CD8-positive, alpha-beta memory T cell (primary cell): ENCODE measurements at places on chromosomes 3 and 15.
A peak's percentile ranks its signal among the peaks of the same experiment; 100 is the strongest.

DNA sequence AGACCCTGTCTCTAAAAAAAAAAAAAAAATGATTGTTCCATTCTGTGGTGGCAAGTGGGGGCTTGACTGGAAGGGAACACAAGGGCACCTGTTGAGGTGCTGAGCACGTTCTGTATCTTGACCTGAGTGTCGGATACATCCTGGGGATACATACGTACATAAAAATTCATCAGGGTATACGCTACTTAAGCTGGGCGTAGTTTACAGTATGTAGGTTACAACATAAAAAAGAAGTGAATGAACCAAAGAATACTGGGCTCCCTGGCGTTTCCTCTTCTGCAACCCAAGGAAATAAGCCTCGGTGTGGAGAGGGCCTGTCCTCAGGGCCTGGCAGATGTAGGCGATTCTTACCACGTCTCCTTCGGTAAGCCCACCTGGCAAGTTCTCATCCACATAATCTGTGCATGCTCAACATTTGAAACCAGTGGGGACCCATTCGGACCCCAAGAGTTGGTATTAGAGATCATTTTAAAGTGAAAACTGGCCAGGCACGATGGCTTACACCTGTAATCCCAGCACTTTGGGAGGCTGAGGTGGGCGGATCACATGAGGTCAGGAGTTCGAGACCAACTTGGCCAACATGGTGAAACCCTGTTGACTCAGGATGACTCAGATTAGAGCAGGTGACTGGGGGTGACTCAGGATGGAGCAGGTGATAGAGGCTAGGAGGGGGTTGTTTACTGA, 5.1 kb upstream of the MUC20 start:
- no peak for DNase-seq

GRCh38 chr3:107329088-107329487, 48.2 kb upstream of the CCDC54 start:
- no peak for DNase-seq

DNA sequence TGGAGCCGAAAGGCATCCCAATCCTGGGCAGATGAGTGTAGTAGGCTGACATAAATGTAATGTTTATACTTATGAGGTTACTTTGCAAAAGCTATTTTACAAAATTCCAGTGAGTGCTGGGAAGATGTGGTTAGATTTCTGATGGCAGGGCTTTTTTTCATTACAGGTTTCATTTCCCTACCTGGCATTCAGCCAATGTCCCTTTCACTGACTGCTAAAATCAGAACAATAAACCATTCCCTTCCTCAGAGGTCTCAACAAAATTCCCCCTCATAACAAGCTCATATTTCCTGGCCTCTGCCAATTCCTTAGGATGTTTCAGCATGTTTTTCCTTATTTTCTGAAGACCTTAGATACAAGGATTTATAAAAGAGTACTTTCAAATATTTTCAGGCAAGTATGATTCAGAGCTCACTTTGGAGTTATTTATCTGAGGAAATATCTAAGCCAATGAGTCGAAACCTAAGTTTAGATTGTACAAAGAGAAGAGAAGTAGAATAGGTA, 40.9 kb upstream of the CCDC80 start:
- no peak for DNase-seq

DNA sequence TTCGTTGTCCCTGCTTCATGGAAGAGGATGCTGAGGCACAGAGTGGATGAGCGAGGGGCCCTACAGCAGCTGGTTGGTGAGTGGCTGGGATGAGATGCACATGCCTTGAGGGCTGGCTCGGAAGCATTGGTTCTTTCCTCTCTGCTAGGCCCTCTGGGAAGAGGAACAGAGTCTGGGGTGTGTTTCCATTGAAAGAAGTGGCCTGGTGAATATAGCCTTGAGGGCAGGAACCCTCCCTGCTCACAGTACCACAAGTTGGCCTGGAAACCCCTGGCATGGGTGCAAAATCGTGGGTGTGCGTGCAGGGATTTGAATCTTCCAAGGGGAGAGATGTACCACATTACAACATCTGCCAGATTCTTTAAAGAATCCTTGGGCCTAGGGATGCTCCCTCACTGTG, 37.6 kb upstream of the ANKRD34C start:
- no peak for DNase-seq

DNA sequence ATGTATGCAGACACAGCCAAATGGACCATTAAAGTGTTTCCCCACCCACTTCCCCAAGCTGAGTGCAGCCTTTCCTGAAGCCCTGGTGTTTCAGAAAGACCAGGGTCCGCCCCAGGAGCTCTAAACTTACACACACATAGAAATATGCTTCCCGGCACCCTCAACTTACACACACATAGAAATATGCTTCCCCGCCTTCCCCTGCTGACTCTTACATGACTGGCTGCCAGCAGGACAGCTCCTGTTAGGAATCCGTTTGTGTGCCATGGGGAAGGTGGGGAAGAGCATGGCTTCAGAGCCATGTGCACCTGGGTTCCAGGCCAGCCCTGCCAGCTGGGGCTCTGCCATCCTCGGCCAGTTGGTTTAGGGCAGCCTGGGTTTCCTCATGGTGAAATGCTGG, 3.6 kb downstream of the CLEC3B start:
- no peak for DNase-seq

DNA sequence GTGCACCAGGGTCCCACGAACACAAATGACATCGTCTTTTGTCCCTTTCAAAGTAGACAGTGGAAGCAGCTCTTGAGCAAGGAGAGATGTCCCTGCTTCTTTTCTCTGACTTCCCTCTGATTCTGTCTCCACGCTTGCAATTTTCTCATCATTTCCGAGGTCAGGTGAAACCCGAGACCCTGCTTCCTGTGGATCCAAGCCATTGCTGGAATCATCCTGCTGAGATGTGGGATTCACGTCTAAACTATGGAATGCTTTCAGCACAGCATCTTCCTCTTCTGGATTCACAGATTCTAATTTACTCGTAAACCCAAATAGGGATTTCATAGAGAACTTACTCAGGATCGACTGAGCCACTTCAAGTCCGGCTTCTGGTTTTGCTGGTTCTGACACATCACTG, 127.1 kb downstream of the FMN1 start:
- DNase-seq: no peak

- DNase-seq: no peak
These were observed 254.2 kb downstream of the ZBTB20 start for GRCh38 chr3:114892880-114893279.

DNA sequence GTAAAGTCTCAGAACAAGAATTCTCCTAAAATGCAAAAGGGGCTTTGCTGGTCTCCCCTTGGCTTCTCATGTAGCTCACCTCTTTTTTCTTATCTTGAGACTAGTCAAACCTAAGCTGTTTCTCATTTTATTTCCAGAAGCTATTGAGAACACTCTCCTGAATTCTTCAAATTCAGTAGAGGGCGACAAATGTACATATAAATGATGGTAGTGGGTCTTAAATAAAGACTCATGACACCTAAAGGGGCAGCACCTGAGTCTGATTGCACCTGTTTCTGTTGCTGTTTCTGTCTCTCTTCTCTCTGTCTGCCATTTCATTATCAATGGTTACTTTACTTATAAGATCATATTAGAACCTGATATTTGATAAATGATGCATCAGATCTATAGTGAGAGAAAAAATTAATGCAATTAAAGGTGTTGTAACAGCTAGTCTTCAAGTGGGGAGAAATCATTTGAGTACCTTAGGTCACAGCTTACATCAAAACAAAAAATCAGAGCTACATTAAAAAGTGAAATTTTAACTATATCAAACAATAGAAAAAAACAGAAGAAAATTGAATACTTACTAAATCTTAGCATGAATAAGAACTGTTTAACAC, 7.0 kb downstream of the ADIPOQ start:
- peak; percentile 65 for DNase-seq

DNA sequence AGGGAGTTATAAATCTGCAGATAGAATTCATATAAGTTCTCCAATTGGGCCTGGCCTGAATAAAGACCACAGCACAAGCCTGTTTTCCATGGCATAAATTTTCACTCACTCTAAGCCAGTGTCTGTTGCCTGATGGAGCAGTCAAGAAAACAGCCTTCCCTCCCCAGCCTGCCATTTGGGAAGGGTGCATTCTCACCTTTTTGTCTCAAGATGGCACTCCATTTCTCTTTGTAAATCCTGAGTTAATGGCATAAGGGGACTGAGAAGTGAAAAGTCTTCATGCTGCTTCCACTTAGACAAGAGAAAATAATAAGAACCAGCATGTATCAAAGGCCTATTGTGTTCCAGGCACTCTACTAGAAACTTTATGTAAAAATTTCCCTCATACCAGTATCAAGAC, 115.6 kb upstream of the MANF start:
- DNase-seq: no peak

- DNase-seq: no peak
These were observed 58.0 kb upstream of the SLC7A14 start for GRCh38 chr3:170643831-170644230.

GRCh38 chr3:141148770-141149169, 82.9 kb upstream of the PXYLP1 start:
- DNase-seq: no peak

DNA sequence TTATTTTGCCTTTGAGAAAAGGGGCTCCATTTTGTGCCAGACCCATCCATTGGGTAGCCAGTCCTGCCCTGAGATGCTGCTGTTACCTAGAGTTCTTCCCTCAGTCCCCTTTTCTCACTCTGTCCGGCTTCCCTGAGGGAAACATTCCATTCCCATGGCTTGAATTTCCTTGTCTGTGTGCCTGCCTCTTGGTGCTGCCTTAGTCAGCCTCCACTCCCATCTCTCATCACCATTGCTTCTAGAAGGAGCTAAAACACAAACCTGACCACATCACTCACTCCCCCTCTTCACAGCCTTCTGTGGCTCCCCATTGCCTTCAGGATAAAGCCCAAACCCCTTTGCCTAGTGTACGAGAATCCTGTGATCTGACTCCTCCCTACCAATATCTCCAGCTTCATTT, 25.2 kb upstream of the C2CD4B start:
- DNase-seq: no peak

GRCh38 chr15:27561816-27562215, 537.3 kb downstream of the OCA2 start:
- no peak for DNase-seq
